Natural killer cell treated with Interleukin-12 subunit alpha and Interleukin-12 subunit beta and Interleukin-15 and Interleukin-18, amount 100 ng/mL, for 72 hours (primary cell): ENCODE measurements at places on chromosomes 5 and 9. TPM values are rescaled to one million over a fixed set of nuclear protein-coding genes. Genes with fewer than 3 reads are reported as not detected.

Gene MVB12B
- 13.3 TPM for total RNA-seq

Gene RANBP6
- total RNA-seq = 21.6 TPM

- peaks cover 42% of the 10 kb centered on the region for H3K36me3 ChIP-seq
- H3K4me1 ChIP-seq = no peaks in the 10 kb centered on the region
- H3K4me3 ChIP-seq = no peak overlapping the region
- DNase-seq = no peak
Observed at GRCh38 chr5:169592937-169593650, 9.5 kb downstream of the SPDL1 start.

DNA sequence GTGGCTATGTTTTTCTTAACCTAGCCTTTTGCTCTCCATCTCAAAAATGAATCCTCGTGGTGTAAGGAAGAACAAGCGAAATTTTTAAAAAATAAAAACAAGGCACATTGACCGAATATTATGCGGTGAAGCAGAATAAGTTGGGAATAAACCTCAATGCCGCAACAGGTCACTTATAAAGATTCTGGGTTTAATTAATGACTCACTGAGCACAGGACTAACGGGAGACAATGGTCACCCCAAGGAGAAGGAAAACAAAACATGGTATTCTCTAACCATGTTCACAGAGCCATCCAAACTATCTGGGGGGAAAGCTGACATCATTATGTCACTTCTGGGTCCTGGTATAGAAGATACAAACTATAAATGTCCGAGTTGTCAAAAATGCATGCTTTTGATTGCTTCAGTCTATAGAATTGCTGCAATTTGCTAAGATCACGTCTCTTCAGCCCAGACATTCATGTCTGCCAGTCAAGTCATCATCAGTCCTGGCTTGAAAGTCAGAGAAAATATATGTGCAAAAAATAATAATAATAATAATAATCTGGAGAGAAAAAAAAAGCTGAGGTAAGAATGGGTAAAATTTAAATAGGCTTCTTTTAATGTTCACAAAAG is 280.6 kb downstream of the NR2F1-AS1 start:
- DNase-seq = no peak
- no peak overlapping the region for H3K27ac ChIP-seq
- H3K36me3 ChIP-seq = no peaks in the 10 kb centered on the region
- H3K4me3 ChIP-seq = no peak overlapping the region
- H3K27me3 ChIP-seq = no peaks in the 10 kb centered on the region

- peaks cover 22% of the 10 kb centered on the region for H3K27me3 ChIP-seq
- H3K36me3 ChIP-seq = no peaks in the 10 kb centered on the region
- H3K4me3 ChIP-seq = no peak overlapping the region
- H3K4me1 ChIP-seq = no peaks in the 10 kb centered on the region
Observed at GRCh38 chr9:4317681-4318080, 17.8 kb upstream of the GLIS3 start.

Gene CD74
- 767 TPM for total RNA-seq

- no peak overlapping the region for H3K27ac ChIP-seq
- H3K36me3 ChIP-seq = no peaks in the 10 kb centered on the region
- no peak for DNase-seq
- H3K27me3 ChIP-seq = no peaks in the 10 kb centered on the region
- no peak overlapping the region for H3K4me3 ChIP-seq
Observed at GRCh38 chr9:13970426-13970825, 343.5 kb downstream of the NFIB start.

DNA sequence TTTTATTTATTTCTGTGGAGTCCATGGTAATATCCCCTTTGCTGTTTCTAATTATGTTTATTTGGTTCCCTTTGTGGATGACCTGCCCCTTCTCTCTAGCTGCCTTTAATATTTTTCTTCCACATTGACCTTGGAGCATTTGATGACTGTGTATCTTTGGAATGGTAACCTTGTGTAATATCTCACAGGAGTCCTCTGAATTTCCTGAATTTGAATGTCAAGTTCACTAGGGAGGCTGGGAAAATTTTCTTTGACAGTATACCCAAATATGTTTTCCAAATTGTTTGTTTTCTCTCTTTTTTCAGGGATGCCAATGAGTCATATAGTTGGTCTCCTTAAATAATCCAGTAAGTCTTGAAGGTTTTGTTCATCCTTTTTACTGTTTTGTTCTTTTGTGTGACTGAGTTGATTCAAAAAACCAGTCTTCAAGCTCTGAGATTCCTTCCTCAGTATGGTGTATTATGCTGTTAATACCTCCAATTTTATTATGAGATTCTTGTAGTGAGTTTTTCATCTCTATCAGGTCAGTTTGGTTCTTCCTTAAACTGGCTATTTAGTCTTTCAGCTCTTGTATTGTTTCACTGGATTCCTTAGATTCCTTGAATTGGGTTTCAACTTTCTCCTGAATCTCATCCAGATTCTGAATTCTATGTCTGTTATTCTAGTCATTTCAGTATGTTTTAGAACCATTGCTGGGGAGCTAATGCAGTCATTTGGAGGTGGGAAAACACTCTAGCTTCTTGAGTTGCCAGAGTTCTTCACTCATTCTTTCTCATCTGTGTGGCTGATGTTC is 349.0 kb upstream of the TARS1 start:
- no peaks in the 10 kb centered on the region for H3K4me1 ChIP-seq
- no peaks in the 10 kb centered on the region for H3K36me3 ChIP-seq
- no peaks in the 10 kb centered on the region for H3K27me3 ChIP-seq
- DNase-seq = no peak
- H3K27ac ChIP-seq = no peak overlapping the region

Gene CCDC192
- total RNA-seq = not detected

Gene ZBTB34
- total RNA-seq = 7.6 TPM

GRCh38 chr9:80449513-80449912 is 877.7 kb downstream of the TLE4 start:
- H3K27ac ChIP-seq = no peak overlapping the region
- H3K4me3 ChIP-seq = no peak overlapping the region
- DNase-seq = no peak

GRCh38 chr5:126777257-126777974 is 480 bp downstream of the LMNB1 start:
- peaks cover 13% of the 10 kb centered on the region for H3K36me3 ChIP-seq
- H3K4me1 ChIP-seq = peaks cover 23% of the 10 kb centered on the region
- peak overlapping the region; percentile 94 for H3K4me3 ChIP-seq
- no peaks in the 10 kb centered on the region for H3K27me3 ChIP-seq
- peak overlapping the region; percentile 95 for H3K27ac ChIP-seq
- peak; percentile 75 for DNase-seq

GRCh38 chr9:137411645-137412380 is 11.1 kb downstream of the EXD3 start:
- no peaks in the 10 kb centered on the region for H3K27me3 ChIP-seq
- no peaks in the 10 kb centered on the region for H3K36me3 ChIP-seq
- H3K27ac ChIP-seq = no peak overlapping the region
- DNase-seq = peak; percentile 87
- H3K4me1 ChIP-seq = peaks cover 5% of the 10 kb centered on the region

DNA sequence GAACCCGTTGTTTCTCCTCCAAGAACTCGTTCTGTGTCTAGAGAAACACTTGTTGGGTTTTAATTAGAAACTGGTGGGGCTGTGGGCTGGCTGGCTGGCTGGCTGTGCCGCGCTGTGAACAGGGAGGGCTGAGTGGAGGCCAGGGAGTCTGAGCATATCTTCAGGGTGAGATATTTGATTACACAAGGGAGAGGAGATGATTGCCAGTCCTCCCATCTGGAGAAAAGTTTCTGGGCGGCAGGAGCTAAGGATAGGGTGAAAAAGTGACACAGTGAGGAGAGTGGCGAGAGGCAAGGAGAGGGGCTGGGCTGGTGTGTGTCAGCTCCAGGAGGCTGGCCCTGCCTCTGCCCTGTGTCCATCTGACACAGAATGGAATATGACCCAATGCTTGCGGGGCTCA is 63.0 kb downstream of the GDNF start:
- peaks cover 18% of the 10 kb centered on the region for H3K36me3 ChIP-seq
- no peak overlapping the region for H3K27ac ChIP-seq
- no peak for DNase-seq

DNA sequence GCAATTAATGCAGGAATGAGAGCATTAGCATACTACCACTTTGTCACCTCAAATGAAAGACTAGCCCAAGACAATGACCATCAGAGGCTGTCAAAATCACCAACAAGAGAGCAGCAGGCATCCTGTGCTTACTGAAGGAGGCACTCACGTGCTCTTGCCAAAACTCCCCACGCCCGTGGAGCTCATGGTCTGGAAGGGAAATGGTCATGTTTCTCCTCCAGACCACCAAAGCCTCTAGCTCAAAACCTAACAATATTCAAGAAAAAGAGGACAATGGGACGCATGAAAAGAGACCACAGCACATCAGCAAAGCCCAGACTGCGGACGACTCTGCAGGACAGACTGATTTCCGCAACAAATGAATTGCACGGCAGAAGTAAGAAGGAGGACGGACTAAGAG is 12.8 kb downstream of the AKNA start:
- DNase-seq = peak; percentile 60
- H3K27me3 ChIP-seq = no peaks in the 10 kb centered on the region
- peak overlapping the region; percentile 83 for H3K4me3 ChIP-seq
- peak overlapping the region; percentile 77 for H3K27ac ChIP-seq

DNA sequence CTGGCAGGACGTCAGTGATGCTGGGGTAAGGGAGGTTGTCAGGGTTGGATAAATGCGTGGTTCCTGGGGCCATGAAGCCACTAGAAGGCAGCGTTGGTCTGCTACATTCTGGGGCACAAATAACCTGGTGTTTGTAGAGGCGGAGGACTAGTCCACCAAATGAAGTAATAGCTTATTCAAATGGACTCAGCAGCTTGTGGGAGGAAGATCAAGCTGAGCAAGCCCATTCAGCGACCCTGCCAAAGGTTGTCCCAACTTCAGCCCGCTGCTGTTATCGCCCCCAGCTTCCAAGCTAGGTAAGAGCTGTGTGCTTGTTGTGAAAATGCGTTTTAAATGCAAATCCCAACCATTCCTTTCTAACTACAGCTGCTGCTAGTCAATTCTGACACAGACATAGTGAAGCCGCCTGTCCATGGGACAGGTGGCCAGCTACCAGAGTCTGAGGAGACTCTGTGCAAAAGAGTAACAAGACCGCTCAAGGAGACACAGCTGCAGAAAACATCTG is 7.6 kb upstream of the FAM240B start:
- no peaks in the 10 kb centered on the region for H3K4me1 ChIP-seq
- peaks cover 12% of the 10 kb centered on the region for H3K27me3 ChIP-seq
- DNase-seq = no peak
- H3K4me3 ChIP-seq = no peak overlapping the region
- no peaks in the 10 kb centered on the region for H3K36me3 ChIP-seq
- no peak overlapping the region for H3K27ac ChIP-seq

Gene ZBTB43
- total RNA-seq = 25.0 TPM
